ENCODE measurements at places on chromosomes 11 and 22. TPM values are rescaled to one million over a fixed set of nuclear protein-coding genes. Genes with fewer than 3 reads are reported as not detected.
A peak's percentile ranks its signal among the peaks of the same experiment; 100 is the strongest.

The FAM181B gene
- 0.11 TPM for polyA plus RNA-seq

The NLRP14 gene
- polyA plus RNA-seq = 0.14 TPM

The KRTAP5-8 gene
- polyA plus RNA-seq = 0.49 TPM

The IFTAP gene
- polyA plus RNA-seq = 50.1 TPM

The ANO1 gene
- polyA plus RNA-seq = 13.2 TPM

The BDNF gene
- 0.57 TPM for polyA plus RNA-seq

The RAB39A gene
- polyA plus RNA-seq = 1.1 TPM

DNA sequence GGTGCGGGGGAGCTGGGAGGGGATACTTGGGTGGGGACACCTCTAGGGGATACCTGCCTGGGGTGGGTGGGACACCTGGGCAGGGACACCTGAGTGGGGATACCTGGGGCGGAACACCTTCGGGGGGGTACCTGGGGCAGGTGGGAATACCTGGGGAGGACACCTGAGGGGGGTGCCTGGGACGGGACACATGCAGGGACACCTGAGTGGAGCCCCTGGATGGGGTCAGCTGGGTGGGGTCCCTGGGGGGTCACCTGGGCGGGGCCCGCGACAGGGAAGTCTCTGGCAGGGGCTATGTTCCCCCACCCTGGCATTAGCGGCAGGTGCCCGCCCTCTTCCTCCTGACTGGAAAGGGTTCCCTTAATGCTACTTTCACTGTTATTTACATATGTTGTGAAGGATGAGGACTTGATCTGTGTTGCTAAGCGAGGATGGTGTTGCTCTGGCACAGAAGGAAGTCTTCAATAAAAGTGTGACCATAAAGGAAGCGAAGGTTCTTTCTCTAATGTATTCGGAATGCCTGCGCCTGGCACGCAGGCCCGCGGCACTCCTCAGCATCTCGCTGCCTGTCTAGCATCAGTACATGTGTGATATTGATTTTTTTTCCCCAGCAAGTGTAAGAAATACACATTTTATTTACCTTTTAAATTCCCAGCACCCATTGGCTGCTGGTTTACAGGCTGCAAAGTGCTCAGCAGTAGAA lies 801.7 kb downstream of the BRD1 start:
- peak; percentile 65 for DNase-seq

- DNase-seq = no peak
Observed at GRCh38 chr11:73325036-73325981, 17.2 kb downstream of the ARHGEF17 start.

GRCh38 chr11:69657911-69658625 lies 17.1 kb downstream of the LTO1 start:
- no peak for DNase-seq

DNA sequence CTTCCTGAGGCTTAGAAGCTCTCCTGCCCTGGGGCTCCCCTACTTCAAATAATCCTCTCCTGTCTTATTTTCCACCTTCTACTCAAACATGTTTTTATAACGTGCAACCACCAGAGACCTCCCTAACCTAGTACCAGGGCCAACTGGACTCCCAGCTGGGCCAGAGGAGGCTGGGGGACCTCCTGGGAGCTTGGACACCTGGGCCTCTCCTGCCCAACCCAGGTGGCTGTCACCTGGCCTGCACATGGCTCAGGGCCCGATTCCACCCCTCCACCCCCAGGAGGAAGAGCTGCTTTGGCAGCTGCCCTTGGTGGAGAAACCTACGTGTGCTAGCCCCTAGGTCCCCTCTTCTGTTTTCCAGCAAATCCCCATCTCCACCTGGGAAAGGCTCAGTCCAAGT lies 105.2 kb downstream of the ABTB2 start:
- no peak for DNase-seq

DNA sequence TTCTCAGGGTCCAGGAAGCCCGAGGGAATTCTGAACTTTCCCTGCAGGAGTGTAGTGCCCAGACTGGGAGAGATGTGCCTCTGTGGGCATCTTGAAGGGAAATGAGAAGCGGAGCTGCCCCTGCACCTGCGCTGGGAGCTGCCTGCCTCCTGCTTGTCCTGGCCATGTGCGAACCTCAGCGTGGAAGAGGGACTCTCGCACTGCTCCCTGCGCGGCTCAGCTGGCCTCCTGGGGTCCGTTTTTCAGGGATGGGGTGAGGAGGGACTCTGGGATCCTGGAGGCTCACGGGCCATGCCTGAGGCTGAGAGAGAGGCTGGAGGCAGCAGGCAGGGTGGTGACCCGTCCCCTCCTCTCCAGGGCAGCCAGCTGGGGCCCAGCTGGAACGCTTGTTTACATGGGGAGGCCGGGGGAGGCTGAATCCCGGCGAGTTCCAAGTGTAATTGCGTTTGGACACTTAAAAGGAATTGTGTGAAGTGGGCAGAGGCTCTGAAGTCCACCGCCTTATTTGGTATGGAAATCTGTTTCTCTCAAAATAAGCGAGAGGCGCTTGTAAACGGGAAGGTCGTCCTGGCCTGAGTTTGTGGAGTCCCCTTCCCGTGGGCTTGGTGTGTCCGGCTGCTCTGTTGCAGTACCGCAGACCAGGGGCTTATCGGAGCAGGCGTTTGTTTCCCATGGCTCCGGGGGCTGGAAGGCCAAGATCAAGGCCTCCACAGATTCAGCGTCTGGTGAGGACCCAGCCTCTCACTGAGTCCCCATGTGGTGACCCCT lies 1.2 kb upstream of the MRGPRF start:
- DNase-seq = peak; percentile 92

GRCh38 chr11:67630943-67631331 lies 1.2 kb upstream of the NUDT8 start:
- DNase-seq = peak; percentile 80

DNA sequence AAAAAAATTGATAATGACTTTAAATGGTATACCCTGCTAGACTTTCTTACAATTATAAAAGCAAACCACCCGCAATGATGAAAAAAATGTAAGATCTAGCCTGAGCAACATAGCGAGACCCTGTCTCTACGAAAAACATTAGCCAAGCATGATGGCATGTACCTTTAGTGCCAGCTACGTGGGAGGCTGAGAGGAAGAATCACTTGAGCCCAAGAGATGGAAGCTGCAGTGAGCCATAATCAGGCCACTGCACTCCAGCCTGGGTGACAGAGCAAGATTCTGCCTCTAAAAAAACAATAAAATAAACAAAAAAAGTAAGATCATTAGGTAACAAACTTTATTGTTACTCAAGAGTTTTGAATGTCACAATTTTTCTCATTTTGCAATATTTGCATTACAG lies 39.2 kb downstream of the KMT5B start:
- no peak for DNase-seq

DNA sequence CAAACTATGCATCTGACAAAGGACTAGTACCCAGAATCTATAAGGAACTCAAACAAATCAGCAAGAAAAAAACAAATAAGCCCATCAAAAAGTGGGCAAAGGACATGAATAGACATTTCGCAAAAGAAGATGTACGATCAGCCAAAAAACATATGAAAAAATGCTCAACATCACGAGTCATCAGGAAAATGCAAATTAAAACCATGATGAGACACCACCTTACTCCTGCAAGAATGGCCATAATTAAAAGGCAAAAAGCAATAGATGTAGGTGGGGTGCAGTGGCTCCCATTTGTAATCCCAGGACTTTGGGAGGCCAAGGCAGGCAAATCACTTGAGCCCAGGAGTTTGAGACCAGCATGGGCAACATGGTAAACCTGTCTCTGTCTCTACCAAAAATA lies 10.4 kb upstream of the OR10V1 start:
- DNase-seq = no peak

GRCh38 chr22:44996648-44997047 lies 13.2 kb downstream of the PHF21B start:
- DNase-seq = no peak

DNA sequence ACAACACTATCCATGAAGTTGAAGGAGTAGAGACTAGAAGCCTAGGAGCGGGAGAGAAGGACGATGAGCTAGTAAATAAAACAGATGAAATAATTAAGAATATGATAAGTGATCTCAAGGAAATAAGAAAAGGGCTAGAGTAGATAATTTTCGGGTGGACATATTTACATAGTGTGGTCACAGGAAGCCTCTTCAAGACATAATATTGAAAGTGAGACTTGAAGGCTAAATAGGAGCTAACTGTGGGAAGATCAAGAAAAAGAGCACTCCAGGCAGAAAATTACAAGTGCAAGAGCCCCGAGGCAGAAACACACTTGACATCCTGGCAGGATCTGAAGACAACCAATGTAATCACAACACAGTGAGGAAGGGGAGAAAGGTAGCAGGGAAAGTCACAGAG lies 11.9 kb upstream of the PPFIBP2 start:
- DNase-seq = no peak

- DNase-seq = peak; percentile 6
Observed at GRCh38 chr11:29333993-29334775, 682.6 kb downstream of the KCNA4 start.

- no peak for DNase-seq
Observed at GRCh38 chr22:31090217-31091085, 9.3 kb downstream of the SMTN start.

DNA sequence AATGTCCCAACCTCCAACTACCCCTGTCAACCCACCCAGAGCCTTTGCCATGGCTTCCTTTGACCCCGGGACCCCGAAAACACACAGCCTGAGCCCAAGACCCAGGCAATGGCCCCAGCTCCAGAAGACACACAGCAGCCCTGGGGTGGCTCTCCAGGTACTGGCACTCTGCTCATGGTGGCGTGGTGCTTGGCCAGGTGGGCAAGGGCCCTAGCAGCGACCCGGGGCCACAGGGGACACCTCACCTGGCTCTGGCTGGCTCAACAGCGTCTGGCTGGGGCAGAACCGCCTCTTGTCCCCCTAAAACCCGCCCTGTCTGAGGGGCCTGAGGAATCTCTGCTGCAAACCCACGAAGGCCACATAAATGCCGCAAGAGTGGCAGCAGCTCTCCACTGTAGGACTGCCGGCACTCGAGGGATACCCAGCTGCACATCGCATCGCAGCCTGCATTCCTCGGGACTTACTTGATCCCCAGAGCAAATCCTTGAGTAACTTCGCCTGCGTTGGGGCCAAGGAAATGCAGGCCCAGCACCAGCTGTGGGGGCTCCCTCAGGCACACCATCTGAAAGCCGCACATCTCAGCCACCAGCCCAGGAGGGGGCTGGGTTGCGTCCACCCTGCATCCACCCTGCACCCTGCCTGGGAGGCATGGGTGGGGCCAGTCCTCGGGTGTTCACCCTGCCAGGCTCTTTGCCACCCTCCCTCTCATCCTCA lies 23.1 kb upstream of the GNB1L start:
- no peak for DNase-seq

- no peak for DNase-seq
Observed at GRCh38 chr22:48147831-48148230, 1385.4 kb downstream of the TBC1D22A start.

- no peak for DNase-seq
Observed at GRCh38 chr11:11661326-11662040, 39.7 kb upstream of the GALNT18 start.

Data from left lung (tissue), 14 donors.